Activated CD4-positive, alpha-beta T cell treated with anti-CD3 and anti-CD28 coated beads, Interleukin-2, amount 50 U/mL, for 4 hours (primary cell): ENCODE measurements at places on chromosomes 3 and 15.

GRCh38 chr3:67335813-67336212 is 318.6 kb downstream of the SUCLG2 start:
- DNase-seq, result no peak

- DNase-seq, result no peak
Observed at GRCh38 chr3:4581920-4582611, 88.9 kb downstream of the ITPR1 start.

DNA sequence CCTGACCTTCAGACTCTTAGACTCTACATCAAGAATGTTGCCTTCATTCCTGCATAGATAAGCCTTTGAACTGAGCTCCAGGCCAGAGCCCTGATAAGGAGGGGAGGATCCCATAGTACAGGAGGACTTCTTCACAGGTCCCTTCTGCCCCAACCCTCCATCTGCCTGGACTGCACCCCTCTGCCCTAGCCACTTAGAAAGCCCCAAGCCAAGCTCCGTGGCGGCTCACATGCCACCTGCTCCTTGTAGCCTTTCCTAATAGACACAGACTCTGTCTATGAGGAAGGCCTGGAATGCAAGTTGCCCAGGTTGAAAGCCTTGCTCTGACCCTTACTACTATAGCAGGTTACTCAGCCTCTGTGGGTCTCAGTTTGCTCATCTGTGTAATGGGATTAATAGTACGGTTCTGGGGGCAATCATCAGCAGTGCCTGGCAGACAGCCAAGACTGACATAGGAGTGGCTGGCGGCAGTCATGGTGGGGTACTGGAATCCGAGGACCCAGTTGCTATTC is 11.6 kb downstream of the PCSK6 start:
- DNase-seq, result no peak

DNA sequence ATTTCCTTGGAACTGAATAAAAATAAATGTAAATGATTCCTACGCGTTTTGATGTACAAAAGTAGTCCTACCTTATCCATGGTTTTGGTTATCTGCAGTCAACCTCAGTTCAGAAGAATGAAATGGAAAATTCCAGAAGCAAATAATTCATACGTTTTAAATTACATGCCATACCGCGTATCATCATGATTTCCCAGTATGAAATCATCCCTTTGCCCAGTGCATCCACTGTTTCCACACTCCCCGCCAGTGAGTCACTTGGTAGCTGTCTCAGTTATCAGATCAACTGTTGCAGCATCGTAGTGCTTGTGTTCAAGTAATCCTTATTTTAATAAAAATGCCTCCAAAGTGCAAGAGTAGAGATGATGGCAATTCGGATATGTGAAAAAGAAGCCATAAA is 9.1 kb upstream of the MFSD1 start:
- no peak for DNase-seq

DNA sequence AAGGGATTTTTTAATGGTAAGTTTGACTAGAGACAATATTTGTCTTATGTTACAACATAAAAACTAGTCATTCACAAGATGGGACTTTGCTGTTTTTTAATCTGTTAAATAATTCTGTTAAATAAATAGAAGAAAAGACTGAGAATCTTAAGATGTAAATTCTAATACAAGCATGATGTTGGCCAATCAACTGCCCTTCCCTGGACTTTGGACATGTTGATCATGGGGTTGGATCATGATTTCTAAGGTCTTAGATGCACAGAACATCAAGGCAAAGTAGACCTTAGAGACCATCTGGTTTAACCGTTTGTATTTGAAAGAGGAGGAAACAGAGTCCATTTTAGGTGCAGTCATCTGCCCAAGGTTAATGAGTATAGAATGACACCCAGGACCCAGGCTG is 10.9 kb downstream of the MASP1 start:
- no peak for DNase-seq

- DNase-seq, result no peak
Observed at GRCh38 chr15:63528138-63528659, 23.8 kb downstream of the USP3 start.

DNA sequence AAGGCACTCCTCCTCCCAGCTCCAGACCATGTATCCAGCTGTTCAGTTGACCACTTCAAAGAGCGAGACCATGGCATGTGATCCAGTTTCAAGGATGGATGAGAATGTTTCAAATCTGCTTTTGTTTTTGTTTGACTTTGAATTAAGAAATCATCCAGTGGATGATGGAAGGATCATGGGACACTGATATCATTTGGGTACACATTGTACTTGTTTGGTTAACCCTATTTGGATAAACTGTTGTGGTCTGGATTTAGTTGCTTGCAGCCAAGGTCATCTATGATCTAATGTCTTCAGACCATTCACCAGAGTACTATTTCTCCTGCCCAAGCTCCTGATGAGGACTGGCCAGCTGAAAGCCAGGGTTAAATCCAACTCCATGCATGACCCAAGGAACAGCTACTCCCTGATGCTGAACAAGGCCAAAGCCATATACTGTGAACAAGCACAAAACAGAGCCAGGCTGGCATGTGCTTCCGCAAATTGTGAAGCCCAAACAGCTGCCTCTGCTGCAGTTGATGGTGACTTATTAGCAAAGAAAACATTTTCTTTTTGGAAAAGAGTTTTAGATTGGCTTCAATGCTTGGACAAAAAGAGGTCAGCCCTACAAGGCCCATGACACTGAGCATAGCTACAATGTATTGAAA is 5.2 kb upstream of the ADAMTS17 start:
- no peak for DNase-seq

GRCh38 chr15:53312707-53313106 is 446.8 kb downstream of the WDR72 start:
- DNase-seq, result no peak

GRCh38 chr15:88695691-88696251 is 57.0 kb downstream of the ISG20 start:
- DNase-seq, result no peak

DNA sequence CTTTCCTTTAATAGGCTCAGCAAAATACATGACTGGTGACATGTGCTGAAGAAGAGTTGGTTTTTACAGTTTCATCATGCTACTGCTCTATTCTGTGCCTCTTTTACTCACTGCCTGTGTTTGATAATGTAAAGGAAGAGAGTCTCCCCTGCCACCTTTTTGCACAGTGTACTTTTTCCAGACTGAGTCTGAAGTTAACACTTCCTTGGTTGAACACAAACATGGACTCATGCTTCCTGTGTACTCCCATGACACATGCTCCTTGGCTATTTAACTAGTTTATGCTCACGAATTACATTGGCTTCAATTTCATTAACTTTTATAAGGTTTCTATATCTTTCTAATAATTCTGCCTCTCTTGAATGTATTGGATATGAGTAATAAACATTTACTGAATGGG is 396.1 kb downstream of the VGLL3 start:
- no peak for DNase-seq

DNA sequence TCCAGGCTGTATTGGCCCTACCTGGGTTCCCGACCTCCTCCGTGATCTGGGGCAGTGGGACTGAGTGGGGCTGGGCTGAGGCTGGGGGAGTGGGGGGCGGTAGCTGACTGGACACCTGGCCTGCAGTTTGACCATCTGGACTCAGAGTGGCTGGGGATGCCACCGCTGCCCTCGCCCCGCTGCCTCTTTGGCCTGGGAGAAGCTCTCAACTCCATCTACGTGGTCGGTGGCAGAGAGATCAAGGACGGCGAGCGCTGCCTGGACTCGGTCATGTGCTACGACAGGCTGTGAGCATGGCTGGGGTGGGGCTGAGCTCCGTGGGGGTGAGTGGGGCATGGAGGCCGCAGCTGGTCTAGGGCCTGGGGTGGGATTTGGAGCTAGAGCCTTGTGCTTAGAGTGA is 2.7 kb downstream of the KLHL40 start:
- no peak for DNase-seq

GRCh38 chr15:42070976-42071350 is 23.4 kb downstream of the PLA2G4D start:
- DNase-seq, result no peak

DNA sequence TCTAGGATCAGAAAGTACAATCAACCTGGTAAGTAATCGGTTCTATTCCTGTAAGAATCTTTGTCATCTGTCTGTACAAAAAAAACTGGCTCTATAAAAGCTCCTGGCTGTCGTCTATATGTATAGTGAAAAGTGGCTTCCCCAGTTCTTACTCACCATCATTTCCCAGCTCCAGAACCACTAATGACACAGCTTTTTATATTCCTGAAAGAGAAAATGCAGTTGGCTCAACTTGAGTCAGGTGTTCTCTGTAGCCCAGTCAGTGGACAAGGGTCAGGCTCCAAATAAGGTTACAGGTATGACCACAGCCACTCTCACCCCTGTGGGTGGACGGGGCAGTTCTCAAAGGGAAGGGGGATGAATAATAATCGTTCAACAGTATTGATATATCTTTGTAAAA is 85.1 kb downstream of the AP4E1 start:
- DNase-seq, result no peak

DNA sequence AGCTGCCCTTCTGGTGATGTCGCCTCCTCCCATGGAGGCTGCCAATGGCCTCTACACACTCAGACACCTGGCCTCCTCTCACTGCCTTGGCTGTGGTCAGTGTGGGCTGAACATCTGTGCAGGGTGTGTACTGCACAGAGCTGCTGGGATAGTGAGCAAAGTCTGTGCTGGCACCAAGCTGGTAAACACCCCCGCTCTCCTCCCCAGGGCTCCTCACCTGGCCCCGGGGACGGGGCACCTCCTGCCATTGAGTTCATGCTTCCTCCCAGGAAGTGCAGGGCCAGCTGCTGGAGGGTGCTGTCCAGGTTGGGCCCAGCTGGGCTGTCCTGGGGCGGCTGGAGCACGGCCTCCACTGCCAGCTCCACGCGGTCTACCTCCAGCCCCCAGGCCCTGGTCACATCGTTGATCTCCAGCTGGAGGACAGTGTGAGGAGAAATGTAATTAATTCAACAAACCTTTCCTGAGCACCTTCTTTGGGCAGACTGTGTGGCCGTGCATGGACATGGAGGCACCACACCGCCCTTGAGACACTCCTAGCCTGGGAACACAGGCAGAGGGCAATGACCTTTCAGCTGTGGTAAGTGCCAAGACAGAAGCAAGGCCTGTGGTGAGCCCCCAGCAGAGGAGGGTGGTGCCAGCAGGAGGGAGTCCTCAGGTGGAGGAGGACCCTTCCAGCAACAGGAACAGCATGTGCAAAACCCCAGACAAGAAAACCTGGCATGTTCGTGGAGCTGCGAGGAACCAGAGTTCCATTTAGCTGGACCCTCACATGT is 6.8 kb downstream of the STOML1 start:
- no peak for DNase-seq

DNA sequence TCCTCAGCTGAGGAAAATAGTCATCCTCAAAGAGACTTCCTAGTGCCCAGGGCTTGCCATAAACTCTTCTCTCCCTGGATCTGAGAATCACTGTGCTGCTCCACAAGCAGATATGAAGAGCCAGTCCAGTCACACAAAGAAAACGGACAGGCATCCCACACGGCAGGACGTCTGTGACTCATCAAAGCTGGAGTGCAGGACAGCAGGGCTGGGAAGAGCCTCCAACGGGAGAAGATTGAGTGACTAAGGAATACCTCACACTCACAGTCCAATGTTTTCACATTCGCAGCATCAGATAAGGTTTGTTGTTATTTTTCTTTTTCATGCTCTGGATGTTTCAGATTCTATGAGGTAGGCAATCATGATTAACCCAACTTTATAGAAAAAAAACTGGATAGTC is 57.8 kb downstream of the NEK10 start:
- DNase-seq, result no peak

DNA sequence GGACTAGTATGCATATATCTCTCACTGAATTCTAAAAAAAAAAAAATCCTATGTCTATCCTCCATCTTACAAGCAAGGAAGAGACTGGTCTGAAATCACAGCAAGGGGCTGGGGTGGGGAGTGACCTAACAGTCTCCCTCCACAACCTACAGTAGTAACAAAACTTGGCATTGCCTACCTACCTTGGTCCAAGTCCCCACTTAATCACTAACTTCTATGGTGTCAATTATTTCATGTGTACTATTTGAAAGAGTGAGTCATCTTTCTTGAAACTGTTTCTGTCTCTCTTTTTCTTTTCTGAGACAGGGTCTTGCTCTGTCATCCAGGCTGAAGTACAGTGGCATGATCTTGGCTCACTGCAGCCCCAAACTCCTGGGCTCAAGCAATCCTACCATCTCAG is 36.8 kb downstream of the CHAC1 start:
- DNase-seq, result no peak

DNA sequence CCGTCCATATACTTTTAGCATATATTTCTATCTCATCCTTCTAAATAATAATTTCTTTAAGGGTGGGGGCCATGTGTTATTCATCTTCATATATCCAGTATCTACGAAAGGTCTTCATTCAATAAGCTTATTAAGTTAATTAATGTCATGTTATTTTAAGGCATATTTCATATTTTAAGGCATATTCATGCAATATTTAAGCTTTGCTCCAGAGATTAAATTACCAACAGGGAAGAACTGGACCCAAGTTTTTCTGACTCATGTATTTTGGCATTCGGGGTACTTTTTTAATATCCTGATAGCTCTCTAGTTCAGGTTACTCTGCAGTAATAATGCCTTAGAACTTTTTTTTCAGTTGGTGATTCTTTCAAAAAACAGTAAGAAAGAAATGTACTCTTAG is 27.4 kb downstream of the PHC3 start:
- DNase-seq, result no peak

GRCh38 chr15:60554494-60554893 is 75.6 kb upstream of the ICE2 start:
- DNase-seq, result no peak

DNA sequence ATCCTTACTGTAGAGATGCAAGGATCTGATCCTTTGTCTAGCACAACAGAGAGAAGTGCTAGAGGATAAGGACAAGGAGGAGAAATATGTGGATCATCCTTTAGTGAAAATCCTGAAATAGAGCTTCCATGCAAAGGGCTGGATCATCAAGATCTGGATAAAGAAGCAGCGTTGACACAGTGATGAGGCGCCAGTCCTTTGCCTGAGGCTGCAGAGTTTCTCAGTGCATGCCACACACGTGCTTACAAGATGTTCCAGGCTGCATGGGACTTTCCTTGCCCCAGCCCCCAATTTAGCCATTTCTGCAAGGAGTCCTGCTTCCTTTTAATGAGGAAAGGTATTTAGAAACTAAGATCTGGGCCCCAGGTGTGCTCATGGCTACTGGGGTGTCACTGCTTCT is 7.2 kb upstream of the ABTB1 start:
- DNase-seq, result no peak

DNA sequence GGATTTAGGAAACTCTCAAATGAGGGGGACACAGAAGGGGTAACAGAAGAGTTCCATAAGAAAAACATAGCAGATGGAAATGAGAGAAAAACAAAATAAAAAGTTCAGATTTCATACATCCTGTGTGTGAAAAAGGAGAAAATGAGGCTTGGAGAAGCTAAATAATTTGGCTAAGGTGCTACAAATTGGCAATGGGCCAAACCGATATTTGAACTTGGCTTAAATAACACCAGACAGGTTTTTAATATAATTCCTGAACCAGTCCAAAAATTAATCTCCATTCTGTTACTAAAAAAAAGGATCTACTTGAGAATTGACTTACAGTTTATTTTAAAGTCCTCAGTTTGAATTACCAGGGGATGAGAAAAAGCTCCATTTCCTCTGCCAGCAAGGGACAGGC is 342.9 kb upstream of the DPH6 start:
- no peak for DNase-seq

- no peak for DNase-seq
Observed at GRCh38 chr3:55197021-55197420, 269.2 kb upstream of the LRTM1 start.
